Right ventricle myocardium inferior (tissue), 1 donor: ENCODE measurements at places on chromosomes 7 and 10.

- no peak for DNase-seq
These were observed 52.8 kb upstream of the CHST3 start for GRCh38 chr10:71911296-71911953.

GRCh38 chr7:16779051-16779450 is 25.5 kb downstream of the TSPAN13 start:
- DNase-seq = no peak

DNA sequence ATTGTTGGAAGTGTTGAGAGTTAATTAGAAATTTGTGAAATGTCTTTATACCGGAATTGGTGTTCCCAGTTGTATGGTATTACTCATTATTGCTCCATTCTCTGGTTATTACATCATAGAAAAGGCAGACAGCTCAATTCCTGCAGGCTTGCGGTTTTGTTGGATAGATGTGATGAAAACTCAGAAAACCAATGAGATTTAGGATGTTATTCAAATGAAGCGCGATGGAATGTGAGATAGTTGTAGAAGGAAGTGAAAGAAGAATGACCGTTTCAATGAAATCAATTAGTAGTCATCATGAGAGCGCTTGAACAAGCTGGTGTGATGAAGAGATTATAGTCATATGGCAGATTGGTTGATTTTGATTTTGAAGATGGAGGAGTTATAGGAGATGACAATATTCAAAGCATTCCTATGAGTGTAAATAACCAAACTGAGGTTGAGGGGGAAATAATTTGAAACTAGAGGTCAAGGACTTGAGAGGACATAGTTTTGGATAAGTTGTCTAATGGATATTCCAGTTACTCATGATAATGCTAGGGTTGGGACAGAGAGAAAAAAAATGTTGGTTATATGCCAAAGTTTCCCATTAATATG is 991.5 kb downstream of the NRG3 start:
- no peak for DNase-seq

DNA sequence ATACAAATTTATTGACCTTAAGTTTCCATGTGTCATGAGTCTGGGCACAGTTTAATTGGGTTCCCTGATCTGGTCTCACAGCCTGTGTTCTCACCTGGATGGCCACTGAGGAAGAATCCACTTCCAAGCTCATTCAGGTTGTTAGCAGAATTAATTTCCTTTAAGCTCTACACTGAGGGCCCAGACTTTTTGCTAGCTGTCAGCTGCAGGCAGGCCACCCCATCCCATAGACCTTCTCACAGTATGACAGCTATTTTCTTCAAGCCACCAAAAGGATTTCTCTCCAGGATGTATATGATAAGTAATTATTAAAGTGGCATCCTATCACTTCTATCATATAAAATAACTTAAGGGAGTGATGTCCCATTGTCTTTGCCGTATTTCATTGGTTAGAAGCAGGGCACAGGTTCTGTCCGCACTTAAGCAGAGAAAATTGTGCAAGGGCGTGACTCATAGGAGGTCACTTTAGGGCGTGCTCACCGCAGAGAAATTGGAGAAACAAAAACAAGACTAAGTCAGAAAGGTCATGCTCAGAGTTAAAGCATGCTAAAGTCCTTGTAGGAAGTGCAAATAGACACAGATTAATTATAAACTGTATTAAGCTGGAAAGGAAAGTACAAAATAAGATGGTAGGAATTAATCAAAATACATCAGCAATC is 109.9 kb downstream of the AHR start:
- DNase-seq = no peak

- DNase-seq = no peak
These were observed 58.5 kb downstream of the PHYHIPL start for GRCh38 chr10:59234816-59235429.

- peak; percentile 40 for DNase-seq
These were observed 613 bp upstream of the BUB3 start for GRCh38 chr10:123153486-123154091.

- no peak for DNase-seq
These were observed 8.7 kb downstream of the CPXM2 start for GRCh38 chr10:123882681-123883445.

GRCh38 chr7:70836946-70837345 is 295.0 kb upstream of the GALNT17 start:
- no peak for DNase-seq

DNA sequence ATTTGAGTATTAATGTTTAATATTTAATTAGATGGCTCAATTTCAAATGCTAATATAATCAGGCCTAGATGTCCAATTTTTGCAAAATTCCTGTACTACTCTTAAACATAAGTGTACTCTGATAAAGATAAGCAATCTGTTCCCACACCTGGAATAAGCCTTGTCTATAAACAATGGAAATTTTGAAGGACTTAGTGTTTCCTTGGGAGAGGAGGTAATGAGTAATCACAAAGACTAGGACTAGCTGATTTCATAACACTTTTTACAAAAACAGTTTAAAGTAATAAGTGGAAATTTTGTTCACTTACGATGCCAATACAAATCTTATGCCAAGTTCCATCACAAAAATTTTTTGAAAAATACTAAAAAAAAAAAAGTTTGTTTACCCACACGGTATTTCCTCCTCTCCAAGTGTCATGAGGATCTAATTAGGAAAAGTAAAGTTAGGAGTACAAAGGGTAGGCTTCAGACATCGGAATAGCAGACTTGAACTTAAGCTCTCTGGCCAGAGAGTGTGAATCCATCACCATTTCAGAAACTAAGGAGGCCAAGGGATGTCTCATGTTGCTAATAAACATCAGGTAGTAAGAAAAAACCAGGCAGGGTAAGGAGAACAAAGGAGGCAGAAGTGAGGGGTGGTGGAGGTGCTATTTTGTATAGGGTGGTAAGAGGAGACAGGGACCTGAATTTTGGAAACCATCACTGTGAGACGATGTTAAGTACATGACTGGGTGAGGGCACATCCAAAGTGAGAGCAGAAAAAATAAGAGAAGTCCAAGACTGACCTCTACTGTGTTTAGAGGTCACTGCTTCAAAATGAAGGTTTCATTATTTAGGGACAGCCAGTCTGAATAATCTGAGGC is 61.3 kb downstream of the RAPGEF5 start:
- no peak for DNase-seq

DNA sequence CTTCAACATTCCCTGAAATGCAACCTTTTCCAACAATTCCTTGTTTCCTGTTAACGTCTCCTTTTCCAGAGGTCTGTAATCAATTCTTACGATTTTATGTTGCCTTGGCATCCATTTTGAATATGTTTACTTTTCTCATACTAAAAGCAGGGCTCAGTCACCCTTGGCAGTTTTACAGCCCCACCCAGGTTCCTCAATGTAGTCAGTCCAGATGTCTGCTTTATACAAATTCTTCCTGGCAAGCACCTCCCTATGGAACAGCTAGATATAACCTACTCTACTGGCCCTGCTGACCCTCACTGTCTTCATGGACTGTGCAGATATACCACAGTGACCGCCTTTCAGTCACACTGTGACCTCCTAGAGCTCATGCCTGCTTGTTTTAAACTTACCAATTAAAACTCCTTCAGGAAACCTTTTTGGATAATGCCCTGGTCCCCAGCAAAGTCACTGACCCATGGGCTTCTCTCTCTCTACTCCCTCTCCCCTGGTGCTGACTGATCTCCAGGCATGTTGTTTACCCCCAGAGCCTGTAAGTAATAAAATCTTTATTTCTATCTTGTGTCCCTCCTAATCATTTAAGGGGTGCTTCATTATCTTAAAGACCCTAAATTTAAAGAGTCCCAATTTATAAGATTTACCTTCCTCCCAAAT is 147.1 kb upstream of the STEAP1 start:
- DNase-seq = no peak

DNA sequence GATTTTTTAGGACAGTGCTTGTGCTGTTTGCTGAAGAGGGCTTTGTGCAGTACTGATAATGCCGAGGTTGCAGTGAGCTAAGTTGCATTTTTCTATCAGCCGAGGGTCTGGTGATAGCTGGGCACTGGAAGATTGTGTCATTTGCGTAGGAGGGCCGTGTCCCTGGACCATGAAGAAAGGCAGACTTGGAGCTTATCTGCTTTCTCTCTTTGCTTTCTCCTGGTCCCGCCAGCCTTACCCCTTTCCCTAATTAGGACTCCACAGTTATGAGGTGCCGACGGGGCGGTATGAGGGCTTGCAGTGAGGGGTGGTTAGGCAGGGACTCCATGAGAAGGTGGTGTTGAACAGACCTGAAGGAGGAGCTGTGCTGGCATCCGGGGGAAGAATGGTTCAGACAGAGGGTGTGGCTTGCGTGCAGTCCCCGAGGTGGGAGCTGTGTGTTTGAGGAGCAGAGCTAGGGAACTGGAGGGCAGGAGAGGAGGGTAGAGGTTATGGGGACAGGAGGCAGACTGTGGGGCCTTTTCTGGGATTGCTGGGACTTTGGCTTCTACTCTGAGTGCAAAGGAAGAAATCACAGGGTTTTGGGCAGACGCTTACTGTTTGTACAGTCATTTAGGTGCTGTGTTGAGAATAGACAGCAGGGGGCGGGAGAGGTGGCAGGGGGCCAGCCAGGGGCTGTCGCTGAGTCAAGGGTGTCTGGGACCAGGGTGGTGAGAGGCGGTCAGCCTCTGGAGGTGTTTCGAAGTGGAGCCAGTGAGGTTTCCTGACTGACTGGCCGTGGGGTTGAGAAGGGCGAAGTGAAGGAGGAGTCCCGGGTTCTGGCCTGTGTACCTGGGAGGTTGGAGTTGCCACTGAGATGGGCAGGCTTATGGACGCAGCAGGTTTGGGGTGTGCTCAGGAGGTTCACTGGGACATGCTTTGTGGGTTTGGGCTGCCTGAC is 43.4 kb downstream of the PRF1 start:
- no peak for DNase-seq

DNA sequence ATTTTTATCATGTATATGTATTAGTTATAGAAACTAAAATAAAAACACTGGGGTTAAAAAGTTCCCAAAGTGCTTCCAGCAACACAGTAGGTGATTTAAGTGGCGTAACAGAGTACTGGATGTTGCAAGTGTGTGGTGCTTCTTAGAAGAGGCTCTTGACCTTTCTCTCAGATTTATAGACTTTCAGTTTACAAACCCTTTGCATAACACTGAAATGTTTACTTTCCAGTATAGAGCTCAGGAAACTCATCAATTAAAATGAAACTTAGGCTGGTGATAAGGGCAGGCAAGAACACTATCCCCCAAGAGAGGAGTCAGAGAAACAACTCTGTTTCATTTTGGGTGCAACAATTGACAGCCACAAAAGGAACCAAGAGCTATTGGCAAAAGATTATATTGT is 27.5 kb upstream of the SMC3 start:
- DNase-seq = no peak

DNA sequence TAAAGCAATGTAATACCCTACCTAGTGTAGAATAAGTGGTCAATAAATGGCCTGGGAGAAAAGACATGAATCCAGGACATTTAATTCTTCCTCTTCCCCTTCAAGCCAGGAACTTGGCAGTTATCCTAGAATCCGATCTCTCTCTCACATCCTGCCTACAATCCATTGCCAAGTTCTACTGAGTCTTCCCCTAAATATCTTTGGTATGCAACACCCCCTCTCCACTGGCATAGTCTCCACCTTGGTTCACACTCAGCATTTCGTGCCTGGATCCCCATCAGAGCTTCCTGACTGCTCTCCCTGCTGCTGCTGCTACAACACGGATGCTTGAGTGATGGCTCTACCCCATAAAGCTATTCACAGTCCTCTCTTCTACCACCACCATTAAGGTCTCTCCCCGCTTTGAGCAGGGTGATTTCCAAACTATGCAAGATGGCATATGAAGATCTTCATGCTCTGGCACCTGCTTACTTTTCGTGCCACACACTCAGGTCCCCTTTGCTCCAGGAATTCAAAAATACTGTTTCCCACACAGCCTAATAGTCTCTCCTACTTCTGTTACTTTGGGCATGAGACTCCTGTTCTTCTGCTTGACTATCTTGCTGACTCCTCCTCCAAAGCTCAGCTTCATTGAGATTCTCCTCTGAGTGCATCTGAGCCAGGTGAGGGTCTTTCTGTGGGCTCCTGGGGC is 4.8 kb downstream of the ANK3 start:
- DNase-seq = no peak
